Kidney glomerular epithelial cell (primary cell): ENCODE measurements at places on chromosomes 7 and 10.
A peak's percentile ranks its signal among the peaks of the same experiment; 100 is the strongest.

GRCh38 chr10:89327803-89328441 is at the start of gene IFIT3:
Gene IFIT3 (plus strand): TSS chr10:89327997. CDS start chr10:89328074, 77 bp downstream.
- peak; percentile 70 for DNase-seq

GRCh38 chr7:127290801-127291361 is 38.1 kb upstream of the GRM8 start:
- DNase-seq: no peak

- DNase-seq: no peak
These were observed 61.1 kb downstream of the CNOT4 start for GRCh38 chr7:135448753-135449152.

DNA sequence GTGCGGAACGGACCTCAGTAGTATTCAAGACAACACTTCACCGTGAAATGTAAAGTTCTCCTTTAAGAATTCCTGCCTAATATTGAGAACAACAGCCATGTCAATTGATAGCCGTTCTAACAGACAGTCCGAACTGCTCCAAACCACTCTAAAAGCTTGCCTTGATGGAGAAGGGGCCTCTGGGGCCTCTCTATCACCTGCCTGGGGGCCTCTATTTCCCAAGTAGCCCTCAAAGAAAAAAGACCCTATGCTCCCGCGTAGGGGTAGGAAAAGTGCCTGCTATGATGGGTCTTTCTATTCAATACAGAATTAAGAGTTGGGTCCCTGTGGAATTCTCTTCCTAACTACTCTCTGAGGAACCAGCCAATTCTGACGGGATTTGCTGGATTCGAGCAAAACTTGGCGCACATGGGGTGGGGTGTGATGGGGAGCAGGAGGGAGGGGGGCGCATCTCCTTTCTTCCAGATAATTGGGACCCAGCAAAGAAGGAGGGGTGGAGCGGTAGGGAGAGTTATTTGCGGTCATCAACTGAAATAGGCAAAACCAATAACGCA is 8.3 kb upstream of the DLX6 start:
- no peak for DNase-seq

DNA sequence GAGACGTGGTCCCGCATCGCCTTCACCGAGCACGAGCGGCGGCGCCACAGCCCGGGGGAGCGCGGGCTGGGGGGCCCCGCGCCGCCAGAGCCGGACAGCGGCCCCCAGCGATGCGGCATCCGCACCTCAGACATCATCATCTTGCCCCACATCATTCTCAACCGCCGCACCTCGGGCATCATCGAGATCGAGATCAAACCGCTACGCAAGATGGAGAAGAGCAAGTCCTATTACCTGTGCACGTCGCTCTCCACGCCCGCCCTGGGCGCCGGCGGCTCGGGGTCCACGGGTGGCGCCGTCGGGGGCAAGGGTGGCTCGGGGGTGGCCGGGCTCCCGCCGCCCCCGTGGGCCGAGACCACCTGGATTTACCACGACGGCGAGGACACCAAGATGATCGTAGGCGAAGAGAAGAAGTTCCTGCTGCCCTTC is 737 bp downstream of the CNNM2 start:
- DNase-seq: no peak

- DNase-seq: peak; percentile 77
These were observed 167.3 kb downstream of the EGFR start for GRCh38 chr7:55185941-55186609.

DNA sequence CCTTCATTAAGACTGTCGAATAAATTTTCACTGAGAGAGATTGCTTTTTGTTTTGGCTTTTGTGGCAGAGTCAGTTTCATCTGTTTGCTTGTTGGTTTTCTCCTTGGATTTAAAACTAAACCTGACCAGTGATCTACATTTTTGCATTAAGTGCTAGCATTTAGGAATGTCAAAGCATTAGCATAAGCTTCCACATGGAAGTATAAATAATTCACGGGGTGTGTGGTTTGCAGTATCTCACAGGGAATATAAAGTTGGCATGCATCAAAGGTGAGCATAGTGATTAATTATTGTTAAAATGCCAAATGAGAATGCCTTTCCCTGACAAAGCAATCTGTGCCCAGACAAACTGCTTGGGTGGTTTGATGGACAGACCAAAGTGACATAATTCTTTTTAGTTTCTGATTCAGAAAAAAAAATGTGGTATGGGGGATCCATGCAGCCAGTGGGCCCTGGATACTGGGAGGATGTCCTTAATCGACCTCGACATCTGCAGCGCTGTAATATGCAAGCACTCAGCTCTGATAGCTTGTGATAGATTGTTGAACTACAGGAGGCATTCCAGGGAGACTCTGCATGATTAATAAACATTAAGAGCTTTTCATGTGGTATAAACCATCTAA is 339.3 kb upstream of the POM121L12 start:
- no peak for DNase-seq

DNA sequence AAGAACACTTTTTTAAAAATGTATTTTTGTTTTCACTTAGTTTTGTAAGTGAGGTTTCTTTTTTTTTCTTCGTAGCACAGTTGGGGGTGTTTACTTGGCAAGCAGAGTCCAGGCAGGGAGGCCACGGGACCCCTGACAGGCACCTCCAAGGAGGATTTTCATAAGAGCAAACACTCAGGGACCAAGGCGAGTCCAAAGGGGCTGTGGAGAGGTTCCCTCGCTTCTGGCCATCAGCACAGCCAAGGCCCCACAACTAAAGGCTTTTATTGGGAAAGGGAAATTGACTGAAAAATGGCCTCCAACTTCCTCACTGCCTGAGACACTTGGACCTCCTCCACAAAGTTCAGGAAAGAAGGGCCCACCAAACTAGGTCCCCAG is 173.8 kb downstream of the LRRC4 start:
- no peak for DNase-seq

- DNase-seq: no peak
These were observed 39.2 kb upstream of the SLC35B4 start for GRCh38 chr7:134355927-134356326.

DNA sequence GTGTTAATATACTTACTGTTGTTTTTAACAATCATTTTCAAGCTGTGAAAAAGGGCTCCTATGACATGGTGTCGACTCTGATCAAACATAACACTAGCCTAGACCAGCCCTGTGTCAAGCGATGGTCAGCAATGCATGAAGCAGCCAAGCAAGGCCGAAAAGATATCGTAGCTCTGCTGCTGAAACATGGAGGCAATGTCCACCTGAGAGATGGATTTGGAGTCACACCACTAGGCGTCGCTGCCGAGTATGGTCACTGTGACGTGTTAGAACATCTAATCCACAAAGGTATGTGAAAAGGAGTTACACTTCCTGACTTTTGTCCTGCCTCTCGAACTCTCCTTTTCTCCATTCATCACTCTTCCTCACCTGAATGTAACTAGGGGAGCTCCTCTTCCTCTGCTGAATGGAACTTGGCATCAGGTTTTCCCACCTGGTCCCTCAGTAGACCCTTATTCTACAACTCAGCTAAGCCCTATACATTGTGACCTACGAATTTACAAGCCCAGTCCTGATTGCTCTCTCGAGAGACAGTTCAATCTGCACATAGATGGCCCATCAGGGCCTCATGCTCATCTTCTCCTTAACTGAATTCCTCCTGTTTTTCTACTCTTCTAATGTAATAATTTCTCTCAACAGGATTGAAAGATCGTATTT is 23.0 kb downstream of the ASB15 start:
- DNase-seq: no peak

GRCh38 chr7:131075406-131075805 is 252.3 kb upstream of the MKLN1 start:
- DNase-seq: no peak

DNA sequence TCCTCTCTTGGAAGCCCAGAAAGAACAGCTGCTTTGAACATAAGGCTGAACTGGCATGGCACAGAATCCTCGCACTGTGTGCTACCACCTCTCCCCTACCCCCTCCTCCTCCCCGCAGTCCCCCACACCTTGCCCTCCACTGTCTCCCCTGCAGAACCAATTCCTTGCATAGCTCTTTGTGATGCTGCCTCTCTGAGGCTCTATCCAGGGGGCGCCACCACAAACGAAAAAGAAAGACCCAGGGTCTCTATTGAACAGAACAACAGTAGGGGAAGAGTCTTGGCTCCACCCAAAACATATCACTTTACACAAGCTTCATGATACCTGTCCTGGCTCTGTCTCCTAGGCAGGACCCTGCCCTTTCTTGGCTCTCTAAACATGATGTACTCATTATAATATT is 26.2 kb upstream of the EBLN1 start:
- no peak for DNase-seq

DNA sequence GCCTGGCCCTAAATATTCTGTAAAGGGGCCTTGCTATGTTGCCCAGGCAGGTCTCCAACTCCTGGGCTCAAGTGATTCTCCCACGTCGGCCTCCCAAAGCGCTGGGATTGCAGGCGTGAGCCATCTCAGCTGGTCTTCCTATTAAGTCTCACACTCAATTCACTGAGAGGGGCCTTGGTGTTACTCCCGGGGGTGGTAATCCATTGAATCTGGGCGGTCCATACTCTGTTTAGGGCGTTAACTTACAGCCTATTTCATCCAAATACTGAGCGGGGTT is 665 bp upstream of the SRRT start:
- DNase-seq: no peak

- no peak for DNase-seq
These were observed 34.5 kb upstream of the MSRB2 start for GRCh38 chr10:23060918-23061317.

DNA sequence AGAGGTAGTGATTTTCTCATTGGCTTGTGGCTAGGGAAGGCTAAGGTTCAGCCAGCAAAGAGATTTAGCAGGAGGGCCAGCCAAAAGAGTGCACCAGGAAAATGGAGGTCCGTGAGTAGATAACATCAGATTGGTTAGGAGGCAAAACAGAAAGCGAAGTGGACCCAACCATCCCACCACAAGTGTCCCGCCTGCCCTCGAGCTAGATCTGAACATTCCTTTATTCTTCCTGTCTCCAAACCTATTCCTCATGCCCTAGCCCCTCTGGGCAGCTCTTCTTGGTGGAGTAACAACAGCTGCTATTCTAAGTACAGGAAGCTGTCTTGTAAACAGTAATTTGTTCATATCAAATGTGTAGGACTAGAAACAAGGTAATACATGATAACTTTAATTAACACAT is 85.7 kb upstream of the BET1 start:
- no peak for DNase-seq

- DNase-seq: peak; percentile 26
These were observed 8.6 kb upstream of the CRYGN start for GRCh38 chr7:151448261-151449252.
